Activated naive CD8-positive, alpha-beta T cell treated with anti-CD3 and anti-CD28 coated beads, Interleukin-2, amount 10 ng/mL, durations not matched to agents 7 days and 5 days (primary cell): ENCODE measurements at places on chromosomes 5 and 9. TPM values are rescaled to one million over a fixed set of nuclear protein-coding genes. Genes with fewer than 3 reads are reported as not detected.

DNA sequence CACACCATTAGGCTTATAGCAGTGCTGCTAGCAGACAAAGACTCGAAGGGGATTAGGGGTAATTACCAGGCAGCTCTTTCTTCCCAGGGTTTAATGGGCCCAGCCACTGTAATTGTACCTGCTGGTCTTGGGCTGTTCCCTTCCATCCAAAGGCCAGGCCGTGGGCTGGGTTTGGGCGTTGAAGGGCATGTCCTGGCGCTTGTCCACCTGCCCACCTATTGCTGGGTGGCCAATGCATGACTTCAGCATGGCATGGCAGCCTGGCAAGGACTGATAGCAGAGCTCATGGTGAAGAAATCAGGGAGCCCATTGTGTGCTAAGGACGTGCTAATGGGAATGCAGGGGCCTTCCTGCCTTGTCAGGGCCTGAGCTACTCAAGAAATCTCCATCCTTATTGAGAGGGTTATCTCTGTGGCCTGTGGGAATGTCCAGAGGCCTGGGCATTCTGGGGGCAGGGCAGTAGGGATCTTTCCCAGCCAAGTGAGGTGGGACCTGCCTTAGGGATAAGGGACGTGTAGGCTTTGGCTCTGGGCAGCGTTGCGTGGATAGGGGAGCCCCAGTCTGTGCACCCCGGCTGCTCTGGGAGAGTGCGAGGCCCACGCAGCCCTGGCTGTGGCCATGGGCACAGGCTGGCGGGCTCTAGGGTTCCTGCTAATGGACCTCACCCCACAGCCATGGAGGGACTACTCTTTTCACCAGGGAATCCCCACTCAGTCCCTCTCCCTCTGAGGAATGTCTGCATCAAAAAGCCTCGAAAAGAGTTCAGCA, 116.1 kb upstream of the PITX1 start:
- H3K27me3 ChIP-seq, result peaks cover 10% of the 10 kb centered on the region
- no peak overlapping the region for H3K4me3 ChIP-seq
- peaks cover 2% of the 10 kb centered on the region for H3K36me3 ChIP-seq

Gene PCDHB12
- total RNA-seq, result not detected

Gene ANXA2R
- 39.2 TPM for total RNA-seq

DNA sequence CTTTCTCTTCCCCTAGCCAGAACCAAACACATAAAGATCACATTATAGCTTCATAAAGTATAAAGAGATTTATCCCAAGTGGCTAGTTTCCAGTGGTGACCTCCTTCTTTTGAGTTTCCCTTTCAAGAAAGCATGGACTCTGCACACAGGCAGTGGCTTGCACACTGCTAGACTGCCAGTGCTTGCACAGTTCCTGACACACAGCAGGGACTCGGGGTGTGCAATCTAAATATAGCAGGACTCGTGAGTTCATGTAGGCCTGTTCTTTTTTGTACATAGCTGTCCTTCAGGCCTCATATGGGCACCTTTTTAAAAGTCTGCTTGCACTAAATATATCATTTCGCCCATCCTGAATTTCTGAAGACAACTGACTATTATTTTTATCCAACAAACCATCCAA, 308.6 kb downstream of the FBXL7 start:
- no peaks in the 10 kb centered on the region for H3K36me3 ChIP-seq
- H3K4me3 ChIP-seq, result no peak overlapping the region
- no peak for DNase-seq
- H3K27ac ChIP-seq, result no peak overlapping the region

DNA sequence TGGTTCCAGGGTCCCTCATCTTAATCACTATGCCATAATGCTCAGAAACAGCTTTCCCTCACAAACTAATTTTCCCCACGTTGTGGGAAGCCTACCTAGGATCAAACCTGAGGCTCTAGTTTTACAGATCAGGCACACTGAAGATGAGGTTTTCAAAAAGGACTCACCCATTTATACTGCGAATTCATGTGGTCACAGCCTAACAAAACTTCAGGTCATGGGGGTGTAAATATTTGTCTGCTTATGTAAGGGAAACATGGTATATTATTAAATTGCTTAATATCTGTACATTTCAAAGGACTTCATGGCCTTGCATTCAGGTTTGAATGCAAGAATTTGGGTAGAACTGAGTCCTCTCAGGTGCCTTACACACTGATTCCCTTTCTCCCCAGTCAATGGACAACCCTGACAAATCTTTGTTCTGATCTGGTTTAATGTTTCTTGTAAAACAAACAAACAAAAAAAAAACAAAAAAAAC, 12.1 kb downstream of the ZFAND5 start:
- peaks cover 8% of the 10 kb centered on the region for H3K4me1 ChIP-seq
- H3K4me3 ChIP-seq, result no peak overlapping the region
- no peak overlapping the region for H3K27ac ChIP-seq
- H3K27me3 ChIP-seq, result no peaks in the 10 kb centered on the region

DNA sequence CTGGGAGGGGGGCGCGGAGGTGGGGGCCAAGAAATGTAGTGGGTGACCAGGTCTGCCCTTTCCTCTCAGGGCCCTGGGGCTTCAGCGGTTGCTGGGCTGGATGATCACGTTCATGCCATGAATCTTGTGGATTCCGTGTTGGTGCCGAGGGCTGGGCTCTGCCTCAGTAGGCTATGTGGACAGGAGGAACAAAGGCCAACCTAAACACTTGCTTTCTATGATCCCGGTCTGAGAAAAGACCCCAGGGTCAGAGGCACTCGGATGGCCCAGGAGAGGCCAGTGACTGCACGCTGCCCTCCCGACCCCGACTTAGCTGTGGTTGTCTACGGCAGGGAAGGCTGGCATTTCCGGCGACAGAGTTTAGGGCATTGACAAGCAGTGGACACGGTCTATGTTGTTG, 26.6 kb downstream of the PHF2 start:
- H3K27ac ChIP-seq, result no peak overlapping the region
- DNase-seq, result no peak
- peaks cover 29% of the 10 kb centered on the region for H3K4me1 ChIP-seq
- no peaks in the 10 kb centered on the region for H3K27me3 ChIP-seq

DNA sequence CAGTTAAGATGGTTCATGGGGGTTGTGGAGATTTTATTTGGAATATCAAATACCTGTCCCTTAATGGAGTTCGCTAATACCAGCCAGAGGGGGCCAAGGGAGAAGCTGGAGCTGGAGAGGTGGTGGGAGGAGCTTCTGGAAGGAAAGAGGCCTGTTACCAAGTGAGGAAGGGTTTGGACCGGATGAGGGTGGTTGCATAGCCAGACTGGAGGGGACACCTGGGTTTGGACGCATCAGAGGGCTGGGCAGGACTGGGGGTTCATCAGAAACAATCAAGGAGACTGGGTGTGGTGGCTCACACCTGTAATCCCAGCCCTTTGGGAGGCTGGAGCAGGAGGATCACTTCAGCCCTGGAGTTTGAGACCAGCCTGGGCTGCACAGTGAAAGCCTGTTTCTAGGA, 111.8 kb upstream of the IER5L start:
- peaks cover 4% of the 10 kb centered on the region for H3K27me3 ChIP-seq
- no peak overlapping the region for H3K4me3 ChIP-seq
- peak; percentile 17 for DNase-seq
- no peaks in the 10 kb centered on the region for H3K36me3 ChIP-seq

Gene MSX2
- total RNA-seq, result not detected

DNA sequence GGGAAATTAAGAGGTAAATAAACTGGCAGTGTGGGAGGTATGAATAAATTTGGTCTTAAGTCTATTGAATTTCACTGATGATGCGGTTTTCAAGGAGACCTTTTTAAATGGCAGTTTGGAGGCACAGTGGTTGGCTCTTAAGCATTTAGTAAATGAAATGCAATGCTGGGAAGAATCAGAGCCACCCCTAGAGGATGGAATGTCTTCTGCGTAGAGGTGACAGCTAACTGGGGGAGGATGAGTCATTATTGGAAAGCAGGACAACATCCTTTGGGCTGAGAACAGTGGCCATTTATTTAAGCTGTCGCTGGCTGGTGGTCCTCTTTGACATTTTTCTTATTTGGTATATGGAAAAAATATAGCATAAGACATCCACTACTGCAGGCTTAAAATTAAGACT, 163.2 kb downstream of the SH3GL2 start:
- H3K36me3 ChIP-seq, result no peaks in the 10 kb centered on the region
- no peak for DNase-seq
- no peaks in the 10 kb centered on the region for H3K27me3 ChIP-seq
- no peak overlapping the region for H3K27ac ChIP-seq
- no peak overlapping the region for H3K4me3 ChIP-seq
- H3K4me1 ChIP-seq, result no peaks in the 10 kb centered on the region

DNA sequence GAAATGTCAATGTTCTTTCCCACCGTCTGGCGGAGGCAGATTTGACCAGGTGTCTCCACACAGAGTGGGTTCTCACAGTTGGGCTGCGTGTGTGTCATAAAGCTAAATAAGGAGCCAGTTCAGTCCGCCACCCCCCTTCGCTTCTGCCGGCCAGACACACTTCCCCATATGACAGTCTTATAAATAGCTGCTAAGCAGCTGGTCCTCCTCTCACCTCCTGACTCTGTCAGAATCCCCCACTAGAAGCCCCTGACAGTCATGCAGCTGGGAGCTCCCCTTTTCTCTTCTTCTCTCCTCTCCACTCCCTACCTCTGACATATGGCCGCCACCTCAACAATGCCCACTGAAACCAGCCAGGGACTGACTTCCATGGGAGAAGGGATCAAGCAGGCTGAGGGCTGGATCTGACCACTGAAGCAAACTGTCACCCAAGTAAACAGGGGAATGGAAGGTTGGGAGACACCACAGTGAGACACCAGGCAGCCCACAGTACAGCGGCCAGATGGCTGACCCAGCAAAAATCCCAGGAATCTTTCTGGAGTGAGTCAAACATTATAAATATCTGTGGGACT, 141.9 kb upstream of the EFNA5 start:
- H3K27me3 ChIP-seq, result peaks cover 22% of the 10 kb centered on the region
- DNase-seq, result no peak
- no peaks in the 10 kb centered on the region for H3K4me1 ChIP-seq
- peaks cover 1% of the 10 kb centered on the region for H3K36me3 ChIP-seq
- H3K4me3 ChIP-seq, result no peak overlapping the region

DNA sequence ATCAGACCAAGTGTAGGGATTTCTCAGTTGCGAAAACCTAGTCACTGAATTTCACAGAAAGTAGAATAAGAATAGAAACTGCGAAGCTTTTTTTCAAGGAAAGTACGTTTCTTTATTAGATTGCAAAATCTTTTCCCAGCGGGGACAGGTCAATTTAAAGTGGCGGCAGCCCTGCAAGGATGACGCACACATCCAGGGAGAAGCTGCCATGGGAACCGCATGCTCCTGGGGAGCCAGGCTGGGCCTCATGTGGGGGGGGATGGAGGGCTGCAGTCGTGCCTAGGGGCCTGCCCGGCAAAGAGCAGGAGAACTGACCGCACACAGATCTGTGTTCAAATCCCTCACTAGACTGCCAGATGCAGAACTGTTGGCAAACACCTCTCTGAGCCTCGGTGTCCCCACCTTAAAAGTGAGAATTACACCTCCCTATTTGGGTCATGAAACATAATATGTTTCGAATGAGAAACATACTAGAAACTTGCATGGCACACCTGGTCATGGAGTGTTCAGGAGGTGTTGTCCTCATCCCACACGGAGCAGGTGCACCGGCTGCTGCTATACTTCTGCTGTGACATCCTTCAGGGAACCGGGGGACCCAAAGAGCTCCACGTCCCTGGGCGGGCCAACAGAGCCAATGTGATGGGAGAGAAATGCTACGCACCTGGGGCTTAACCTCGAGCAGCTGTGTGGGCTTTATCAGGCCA, 127.8 kb upstream of the PHYKPL start:
- no peak overlapping the region for H3K4me3 ChIP-seq
- H3K36me3 ChIP-seq, result no peaks in the 10 kb centered on the region
- no peak for DNase-seq
- H3K4me1 ChIP-seq, result peaks cover 10% of the 10 kb centered on the region

GRCh38 chr5:130141659-130142320, 237.5 kb downstream of the CHSY3 start:
- no peaks in the 10 kb centered on the region for H3K36me3 ChIP-seq
- H3K4me1 ChIP-seq, result no peaks in the 10 kb centered on the region
- no peak overlapping the region for H3K4me3 ChIP-seq
- DNase-seq, result no peak

GRCh38 chr5:91382530-91383026, 539 bp downstream of the ARRDC3 start:
- no peaks in the 10 kb centered on the region for H3K27me3 ChIP-seq
- DNase-seq, result peak; percentile 35
- H3K27ac ChIP-seq, result peak overlapping the region; percentile 100

Gene GKAP1
- 6.9 TPM for total RNA-seq

Gene C8G
- 3.6 TPM for total RNA-seq

GRCh38 chr5:158559643-158560042, 540.1 kb downstream of the EBF1 start:
- no peaks in the 10 kb centered on the region for H3K4me1 ChIP-seq
- no peak overlapping the region for H3K4me3 ChIP-seq
- H3K36me3 ChIP-seq, result no peaks in the 10 kb centered on the region
- no peak overlapping the region for H3K27ac ChIP-seq
- no peaks in the 10 kb centered on the region for H3K27me3 ChIP-seq
- DNase-seq, result no peak

- DNase-seq, result no peak
- no peak overlapping the region for H3K4me3 ChIP-seq
- no peaks in the 10 kb centered on the region for H3K36me3 ChIP-seq
- H3K27me3 ChIP-seq, result peaks cover 8% of the 10 kb centered on the region
- peaks cover 7% of the 10 kb centered on the region for H3K4me1 ChIP-seq
These were observed 36.2 kb upstream of the ANKRD55 start for GRCh38 chr5:56269216-56269927.

DNA sequence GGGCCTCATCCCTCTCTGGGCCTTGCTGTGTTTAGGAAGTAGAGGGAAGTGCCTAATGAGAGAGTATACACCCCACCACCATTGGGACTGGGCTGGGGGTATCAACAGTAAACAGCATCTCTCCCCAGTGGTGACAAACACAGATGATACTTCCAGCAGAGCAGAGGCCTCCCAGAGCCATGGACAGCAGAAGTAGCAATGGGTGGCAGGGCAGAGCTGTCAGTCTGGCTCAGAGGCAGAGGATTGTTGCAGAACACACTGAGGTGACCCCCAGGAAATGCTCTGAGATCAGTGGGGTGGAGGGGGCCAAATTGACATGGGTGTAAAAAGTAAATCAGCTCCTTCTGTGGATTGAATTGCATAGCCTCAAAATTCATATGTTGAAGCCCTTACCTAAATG, 12.1 kb upstream of the P4HA2 start:
- H3K4me1 ChIP-seq, result peaks cover 5% of the 10 kb centered on the region
- no peak for DNase-seq
- H3K27me3 ChIP-seq, result peaks cover 3% of the 10 kb centered on the region
- peaks cover 6% of the 10 kb centered on the region for H3K36me3 ChIP-seq
- H3K4me3 ChIP-seq, result no peak overlapping the region
- no peak overlapping the region for H3K27ac ChIP-seq

Gene ALG2
- 23.7 TPM for total RNA-seq

GRCh38 chr5:35487233-35488025, 130.2 kb upstream of the SPEF2 start:
- no peak for DNase-seq
- no peaks in the 10 kb centered on the region for H3K36me3 ChIP-seq
- no peaks in the 10 kb centered on the region for H3K4me1 ChIP-seq
- H3K27me3 ChIP-seq, result peaks cover 9% of the 10 kb centered on the region
- H3K27ac ChIP-seq, result no peak overlapping the region
- H3K4me3 ChIP-seq, result no peak overlapping the region

Gene IL17B
- total RNA-seq, result not detected

GRCh38 chr9:71630377-71630995, 137.8 kb downstream of the CEMIP2 start:
- H3K36me3 ChIP-seq, result no peaks in the 10 kb centered on the region
- no peak overlapping the region for H3K27ac ChIP-seq
- no peak for DNase-seq

GRCh38 chr9:18331310-18331684, 142.7 kb upstream of the ADAMTSL1 start:
- H3K4me1 ChIP-seq, result no peaks in the 10 kb centered on the region
- no peaks in the 10 kb centered on the region for H3K27me3 ChIP-seq
- no peak overlapping the region for H3K4me3 ChIP-seq
- H3K27ac ChIP-seq, result no peak overlapping the region
